ENCODE measurements at places on chromosomes 1 and 21.

DNA sequence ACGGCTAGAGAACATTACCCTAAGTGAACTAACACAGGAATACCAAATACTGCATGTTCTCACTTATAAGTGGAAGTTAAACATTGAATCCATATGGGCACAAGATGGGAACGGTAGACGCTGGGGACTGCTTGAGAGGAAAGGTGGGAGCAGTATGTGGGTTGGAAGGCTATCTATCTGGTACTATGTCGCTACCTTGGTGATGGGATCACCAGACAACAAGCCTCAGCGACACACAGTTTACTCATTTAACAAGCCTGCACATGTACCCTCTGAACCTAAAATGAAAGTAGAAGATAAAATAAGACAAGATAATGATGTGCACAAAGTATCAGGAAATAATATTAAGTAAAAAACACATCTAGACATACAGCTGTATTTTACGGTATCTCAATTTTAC is 819 bp downstream of the PYHIN1 start:
- DNase-seq, result no peak

DNA sequence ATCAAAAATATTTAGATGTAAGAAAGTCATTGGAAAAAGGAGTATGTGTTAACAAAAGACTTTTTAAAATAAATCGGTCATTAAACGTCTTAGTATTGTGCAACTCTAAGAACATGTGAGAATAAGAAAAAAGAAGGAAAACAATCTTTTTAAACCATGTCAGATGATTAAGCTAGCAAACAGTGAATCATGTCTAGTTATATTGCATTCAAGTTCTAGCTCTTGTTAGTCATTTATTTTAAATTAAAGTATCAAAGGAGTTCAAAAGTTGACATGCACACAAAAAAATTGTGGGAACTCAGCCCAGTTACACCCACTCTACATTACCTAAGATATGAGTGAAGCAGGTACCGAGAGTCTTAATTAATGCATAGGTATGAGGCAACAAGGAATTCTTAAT is 9.8 kb downstream of the FRRS1 start:
- no peak for DNase-seq

DNA sequence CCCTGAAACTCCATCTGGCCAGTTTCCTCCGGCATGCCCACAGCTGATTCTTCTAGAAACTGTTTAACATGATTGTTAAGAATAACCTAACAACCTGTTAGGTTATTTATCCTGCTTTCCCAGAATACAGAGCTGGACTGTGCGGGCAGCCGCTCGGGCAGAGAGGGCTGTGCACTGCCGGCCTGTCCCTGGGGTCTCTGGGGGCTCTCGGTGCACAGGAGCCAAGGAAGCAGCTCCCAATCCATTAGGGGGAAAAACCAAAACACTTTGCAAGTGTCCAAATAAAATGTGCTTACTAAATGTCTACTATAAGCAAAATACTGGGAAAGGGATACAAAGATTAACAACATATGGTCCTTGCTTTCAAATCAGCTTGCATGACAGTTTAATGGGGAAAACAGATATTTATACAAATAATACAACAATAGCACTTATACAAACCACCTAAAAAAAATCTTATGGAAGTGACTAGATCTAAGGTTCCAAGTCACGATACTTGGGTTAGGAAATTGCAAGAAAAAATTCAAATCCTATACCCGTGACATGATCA is 50.7 kb downstream of the HLCS start:
- DNase-seq, result no peak

- DNase-seq, result no peak
These were observed 274.8 kb upstream of the RUNX1 start for GRCh38 chr21:35323947-35324346.

- no peak for DNase-seq
These were observed 292.1 kb upstream of the FMN2 start for GRCh38 chr1:239799617-239800016.

GRCh38 chr1:199261328-199261727 is 622.5 kb downstream of the PTPRC start:
- no peak for DNase-seq

- DNase-seq, result no peak
These were observed 175.1 kb upstream of the ETV3 start for GRCh38 chr1:157313240-157313807.

DNA sequence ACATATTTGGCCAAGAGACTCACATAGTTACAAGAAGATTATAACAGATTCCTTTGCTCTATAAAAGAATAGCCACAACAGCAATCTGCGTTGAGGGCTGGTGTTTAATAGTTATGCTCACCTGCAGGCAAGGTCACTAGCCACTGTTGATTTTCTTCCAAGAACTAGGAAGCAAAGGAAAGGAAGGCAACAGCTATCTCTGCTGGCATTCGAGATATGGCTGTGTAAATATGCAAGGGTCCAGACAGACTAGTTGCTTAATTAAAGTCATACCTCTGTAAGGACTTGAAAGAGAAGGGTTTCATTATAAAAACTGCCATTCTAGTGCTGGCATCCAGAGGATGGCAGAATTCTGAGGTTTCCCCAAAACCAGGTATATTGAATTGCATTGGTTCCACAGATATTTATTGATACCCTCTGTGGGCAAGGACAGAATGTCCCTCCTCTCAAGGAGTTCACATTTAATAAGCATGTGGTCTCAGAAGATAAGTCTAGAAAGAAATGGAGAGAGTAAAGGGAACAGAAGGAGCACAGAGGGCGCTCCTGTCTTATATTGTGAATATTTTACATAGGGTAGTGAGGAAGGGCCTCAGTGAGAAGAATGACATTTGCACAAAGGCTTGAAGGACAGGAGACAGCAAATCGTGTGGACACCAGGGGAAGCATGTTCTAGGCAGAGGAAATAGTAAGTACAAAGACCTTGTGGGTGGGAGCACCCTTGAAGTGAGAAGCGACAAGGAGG is 23.6 kb upstream of the PLEKHA6 start:
- DNase-seq, result no peak

DNA sequence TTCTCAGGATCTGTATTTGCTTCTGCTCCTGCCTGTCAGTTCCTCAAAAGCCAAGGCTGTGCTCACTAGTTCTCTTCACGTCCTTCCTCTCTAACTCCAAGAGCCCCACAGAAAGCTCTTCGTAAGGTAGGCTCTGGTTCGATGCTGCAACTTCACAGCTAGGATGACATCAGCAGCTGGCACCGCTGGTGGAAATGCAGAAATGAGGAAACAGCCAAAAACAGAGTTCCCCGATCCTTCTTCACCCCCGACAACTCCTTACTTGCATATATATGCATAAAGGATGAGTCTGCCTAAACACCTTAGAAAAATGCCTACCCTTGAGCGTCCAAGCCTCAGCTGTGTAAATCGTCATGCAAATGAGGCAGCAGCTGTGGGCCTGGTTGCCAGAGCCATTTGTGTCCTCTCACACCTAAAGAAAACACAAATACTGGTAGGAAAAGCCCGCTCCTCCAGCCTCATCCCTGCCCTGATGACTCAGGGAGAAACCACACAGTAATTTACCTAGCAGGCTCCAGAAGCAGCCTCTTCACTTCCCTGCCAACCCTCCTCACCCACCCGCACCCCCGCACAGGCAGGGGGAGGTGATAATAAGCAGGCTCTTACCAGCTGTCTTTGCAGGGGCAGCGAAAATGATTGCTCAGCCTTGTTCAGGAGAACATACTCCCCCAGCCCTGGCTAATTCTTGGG is 28.2 kb downstream of the BATF3 start:
- peak; percentile 59 for DNase-seq

GRCh38 chr1:7432900-7433380 is 338.2 kb upstream of the VAMP3 start:
- DNase-seq, result no peak

GRCh38 chr1:119453021-119453420 is 38.1 kb downstream of the HSD3B2 start:
- DNase-seq, result no peak

GRCh38 chr1:159923203-159924024 is 1.9 kb downstream of the TAGLN2 start:
- DNase-seq, result peak; percentile 91

DNA sequence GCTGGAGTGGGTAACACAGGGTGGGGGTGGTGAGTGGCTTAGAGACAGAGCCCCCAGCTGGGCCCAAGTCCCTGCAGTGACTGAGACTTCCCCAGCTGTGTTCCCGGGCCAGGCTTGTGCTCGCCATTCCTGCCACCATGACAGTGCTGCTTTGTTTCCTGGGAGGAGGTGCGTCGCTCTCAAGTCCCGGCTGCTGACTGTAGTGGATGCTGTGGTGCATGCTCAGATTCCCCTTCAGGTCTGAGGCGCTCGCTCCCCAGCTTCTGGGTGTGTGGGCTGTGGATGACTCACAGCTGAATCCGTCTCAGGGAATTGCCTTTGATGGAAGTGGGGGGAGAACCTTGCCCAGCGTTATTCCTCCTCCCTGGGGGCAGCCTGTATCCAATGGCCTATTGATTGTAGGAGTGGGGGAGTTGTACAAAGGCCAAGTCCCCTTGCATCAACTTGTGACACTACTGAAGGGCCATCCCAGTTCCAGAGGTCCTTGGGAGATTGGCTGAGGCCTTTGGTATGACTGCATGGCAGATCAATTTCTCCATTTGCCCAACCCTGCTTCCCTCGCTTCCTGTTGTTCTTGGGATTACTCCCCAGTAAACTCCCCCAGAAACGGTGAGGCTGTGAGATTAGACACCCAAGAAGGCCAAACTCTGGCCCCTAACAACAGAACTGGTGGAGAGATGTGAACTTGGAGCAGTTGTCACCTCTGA is 17.8 kb upstream of the POU3F1 start:
- peak; percentile 73 for DNase-seq

DNA sequence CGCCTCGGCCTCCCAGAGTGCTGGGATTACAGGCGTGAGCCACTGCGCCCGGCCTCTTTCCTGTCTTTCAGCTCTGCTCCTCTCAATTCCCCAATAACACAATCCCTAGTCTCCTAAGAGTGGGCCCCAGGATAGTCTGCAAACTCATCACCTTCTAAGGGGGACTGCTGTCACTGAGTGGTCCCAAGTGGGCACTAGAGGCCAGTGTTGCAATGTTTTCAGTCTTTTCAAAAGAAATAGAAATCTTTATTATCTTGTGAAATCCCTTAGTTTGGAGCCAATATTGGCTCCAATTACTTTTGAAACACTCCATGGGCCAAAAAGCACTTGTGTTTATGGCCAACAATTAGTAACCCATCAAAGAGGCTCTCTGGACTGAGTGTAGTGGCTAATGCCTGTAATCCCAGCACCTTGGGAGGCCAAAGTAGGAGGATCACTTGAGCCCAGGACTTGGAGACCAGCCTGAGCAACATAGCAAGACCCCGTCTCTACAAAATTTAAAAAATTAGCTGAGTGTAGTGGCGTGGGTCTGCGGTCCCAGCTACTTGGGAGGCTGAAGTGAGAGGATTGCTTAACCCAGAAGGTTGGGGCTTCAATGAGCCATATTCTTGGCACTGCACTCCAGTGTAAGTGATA is 28.6 kb upstream of the ZNF697 start:
- peak; percentile 45 for DNase-seq

DNA sequence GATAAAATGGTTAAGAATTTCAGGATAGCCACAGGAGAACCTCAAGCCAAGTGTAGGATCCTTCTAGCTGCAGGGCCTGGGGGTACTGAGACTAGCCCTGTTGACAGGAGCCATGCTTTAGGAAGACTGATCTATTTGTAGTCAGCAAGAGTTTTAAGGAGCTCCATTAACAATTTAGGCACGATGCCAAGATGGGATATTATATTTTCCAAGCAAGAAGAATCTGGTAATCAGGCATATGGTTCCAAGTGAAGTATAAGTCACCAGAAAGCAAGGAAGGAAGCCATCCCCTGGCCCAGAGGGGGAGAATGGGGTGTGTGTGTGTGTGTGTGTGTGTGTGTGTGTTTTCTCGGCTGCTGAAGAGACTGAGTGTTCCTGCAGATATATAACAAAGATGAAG is 7.0 kb downstream of the IFNAR2 start:
- no peak for DNase-seq

- no peak for DNase-seq
These were observed 198.9 kb upstream of the UBE2U start for GRCh38 chr1:64004451-64005025.

- no peak for DNase-seq
These were observed 59.1 kb downstream of the SLC19A1 start for GRCh38 chr21:45482899-45483821.

DNA sequence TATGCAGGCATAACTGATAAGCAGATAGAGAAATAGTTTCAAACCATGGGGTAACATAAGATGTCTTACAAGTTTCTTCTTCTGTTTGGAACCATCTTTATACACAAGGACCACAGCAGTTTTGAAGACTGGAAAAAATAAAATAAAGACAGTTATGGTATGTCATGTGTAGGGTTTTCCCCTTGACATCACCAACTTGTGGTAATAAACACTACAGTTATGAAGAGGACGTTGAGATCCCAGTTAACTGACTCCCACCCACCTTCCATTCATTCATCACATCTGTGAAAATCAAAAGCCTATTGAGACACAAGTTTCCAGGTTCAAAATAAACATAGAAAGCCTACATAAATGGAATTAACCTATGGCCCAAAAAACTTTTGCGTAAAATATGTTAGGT is 92.5 kb upstream of the KRTAP19-8 start:
- no peak for DNase-seq

Measured in H7 (cell line).